ENCODE measurements at places on chromosomes 2 and 18.

DNA sequence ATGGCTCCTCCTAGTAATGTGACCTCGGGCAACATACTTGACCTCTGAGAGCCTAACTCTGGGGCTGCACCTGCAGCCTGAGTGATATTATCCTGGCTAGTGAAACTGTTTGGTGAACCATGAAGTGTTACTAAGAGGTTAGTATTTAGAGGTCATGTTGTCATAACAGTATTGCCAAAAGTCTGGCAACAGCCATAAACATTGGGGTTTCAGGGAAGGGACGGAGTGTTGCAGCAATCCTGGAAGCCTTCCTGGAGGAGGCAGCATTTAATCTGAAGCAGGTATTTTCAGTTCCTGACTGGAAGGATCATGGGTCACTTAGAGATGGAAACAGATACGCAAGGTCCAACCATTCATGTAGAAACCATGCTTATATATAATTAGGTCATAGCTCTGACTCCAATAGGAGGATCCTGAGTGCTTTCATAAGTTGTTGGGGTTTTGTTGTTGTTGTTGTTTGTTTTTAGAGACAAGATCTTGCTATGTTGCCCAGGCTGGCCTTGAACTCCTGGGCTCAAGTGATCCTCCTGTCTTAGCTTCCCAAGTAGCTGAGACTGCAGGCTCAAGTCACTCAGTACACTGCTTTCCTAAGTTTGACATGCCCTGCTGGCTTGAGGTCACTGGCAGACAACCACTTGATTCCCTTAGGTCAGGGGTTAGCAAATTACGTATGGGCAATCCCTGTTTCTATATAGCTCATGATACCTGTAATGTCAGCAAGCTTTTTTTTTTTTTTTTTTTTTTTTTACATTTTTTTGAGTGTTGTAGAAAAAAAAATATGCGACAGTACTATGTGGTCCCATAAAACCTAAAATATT is 21.5 kb downstream of the GPR39 start:
- no peak for DNase-seq

- DNase-seq: no peak
Observed at GRCh38 chr18:6355789-6356589, 58.7 kb downstream of the L3MBTL4 start.

GRCh38 chr2:224579411-224579810 is 5.8 kb downstream of the CUL3 start:
- DNase-seq: no peak

DNA sequence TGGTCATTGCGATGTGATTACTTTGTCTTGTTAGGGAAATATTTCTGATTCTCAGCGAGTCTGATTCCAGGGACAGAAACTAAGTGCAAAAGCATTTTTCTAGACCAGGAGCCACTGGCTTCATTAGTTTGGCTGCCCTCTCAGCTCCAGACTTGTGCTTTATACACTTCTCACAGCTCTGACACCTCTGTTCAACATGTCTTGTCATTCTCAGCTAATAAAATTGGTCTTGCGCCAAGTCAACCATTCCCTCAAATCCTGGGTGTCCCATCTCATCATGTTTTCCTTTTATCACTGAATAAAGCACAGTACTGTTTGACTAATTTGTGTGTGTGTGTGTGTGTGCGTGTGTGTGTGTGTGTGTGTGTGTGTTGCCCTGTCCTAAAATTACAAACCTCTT is 215.5 kb upstream of the EPHA4 start:
- no peak for DNase-seq

DNA sequence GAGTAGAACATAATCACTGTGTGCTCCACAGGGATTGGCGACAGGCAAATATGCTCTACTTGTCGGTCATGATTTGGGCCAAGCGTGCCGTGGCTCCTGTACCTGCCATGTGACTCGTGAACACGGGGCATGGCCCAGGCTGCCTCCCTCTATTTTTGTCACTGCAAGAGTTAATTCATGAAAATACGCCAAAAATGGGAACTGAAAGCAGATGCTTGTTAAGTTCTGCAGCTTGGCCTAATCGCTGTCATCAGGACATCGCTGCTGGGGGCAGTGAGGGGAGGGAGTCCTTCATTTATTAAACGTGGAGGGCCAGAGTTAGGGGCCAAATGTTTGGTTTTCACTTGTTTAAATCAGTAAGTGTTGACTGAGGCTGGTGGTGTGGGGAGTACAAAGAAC is 177.8 kb downstream of the BCL2 start:
- peak; percentile 38 for DNase-seq

DNA sequence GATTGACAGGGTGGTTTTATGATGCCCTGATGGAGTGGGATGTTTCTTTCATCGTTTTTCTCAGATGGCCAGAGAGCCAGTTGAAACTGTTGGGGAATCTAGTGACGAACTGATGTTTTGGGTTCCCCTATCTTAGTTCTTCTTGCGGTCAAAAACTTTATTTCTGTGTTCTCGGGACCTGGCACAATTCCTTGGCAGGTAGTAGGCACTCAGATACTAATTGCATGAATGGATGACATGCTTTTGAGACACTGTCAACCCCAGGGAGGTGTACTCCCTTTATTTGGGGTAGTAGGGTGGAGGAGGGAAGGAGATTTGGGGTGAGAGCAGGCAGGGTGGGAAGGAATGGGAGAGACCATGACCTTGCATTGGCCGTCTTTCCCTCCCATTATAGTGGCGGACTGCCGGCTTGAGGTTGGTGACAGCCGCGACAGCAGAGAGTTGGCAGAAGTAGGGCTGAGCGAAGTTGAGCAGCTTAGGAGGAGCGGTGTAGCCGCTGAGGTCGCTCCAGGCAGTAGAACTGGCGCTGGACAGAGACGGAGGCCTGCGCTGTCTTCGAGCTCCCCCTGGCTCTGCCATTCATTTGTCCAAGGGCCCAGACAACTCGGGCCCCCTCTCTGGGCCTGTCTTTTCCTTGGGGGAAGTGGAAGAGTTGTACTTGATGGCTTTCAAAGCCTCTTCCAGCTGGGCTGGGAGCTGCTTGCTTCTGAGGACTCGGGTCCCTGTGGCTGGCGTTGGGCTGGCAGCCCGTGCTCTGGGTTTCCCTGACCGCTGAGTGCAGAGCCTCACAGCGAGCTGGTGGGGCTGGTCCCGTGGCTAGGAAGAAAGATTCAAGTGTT is 2.6 kb downstream of the TET3 start:
- peak; percentile 72 for DNase-seq

DNA sequence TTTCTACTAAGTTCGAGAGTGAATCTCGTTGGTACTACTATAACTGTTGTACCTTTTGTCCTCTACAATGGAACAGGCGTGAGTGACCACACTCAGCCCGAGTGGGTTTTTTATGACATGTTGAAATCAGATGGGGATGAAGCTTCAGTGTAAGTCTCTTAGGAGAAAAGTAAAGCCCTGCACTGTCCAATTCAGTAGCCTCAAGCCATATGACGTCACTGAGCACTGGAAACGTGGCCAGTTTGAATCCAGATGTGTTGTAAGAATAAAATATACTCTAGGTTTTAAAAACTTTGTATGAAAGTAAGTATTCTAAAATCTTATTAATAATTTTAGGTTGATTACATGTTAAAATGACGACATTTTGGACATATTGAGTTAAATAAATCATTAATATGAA is 101.7 kb upstream of the SP3 start:
- no peak for DNase-seq

DNA sequence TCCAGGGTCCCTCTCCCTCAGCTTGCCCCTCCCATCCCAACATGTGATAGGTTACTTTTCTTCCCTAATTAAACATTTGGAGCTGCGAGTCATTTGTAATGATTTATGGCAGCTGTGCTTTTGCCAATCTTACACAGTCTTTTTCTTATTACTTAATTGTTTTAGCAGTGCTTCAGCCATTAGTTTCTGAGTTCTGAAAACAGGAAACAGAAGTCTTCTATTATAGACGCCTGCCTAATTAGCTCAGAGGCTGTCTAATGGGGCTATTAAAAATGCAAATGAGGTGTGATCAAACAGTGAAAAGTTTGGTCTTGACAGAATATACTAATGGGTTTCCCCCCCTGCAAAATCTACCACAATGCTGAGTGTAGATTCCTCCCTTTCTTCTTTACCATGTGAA is 388.3 kb upstream of the CELF4 start:
- DNase-seq: no peak

DNA sequence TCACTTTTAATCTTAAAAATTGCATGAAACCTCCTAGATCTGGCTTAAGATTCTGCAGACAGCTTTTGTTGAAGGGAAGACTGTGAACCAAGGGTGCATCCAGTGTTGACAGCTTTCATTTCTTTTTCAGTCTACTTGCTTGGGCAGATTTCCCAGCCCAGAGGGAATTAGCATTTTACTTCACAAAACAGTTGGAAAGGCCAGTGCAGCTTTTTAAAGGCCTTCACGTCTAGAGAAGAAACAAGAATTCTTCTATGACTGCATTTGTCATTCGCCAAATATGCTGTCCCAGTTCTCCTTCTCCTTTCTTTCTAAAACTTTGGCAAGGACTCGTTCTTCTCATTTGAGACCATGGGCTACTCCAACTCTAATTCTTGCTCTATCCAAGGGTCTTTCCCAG is 17.4 kb downstream of the NTSR2 start:
- no peak for DNase-seq

DNA sequence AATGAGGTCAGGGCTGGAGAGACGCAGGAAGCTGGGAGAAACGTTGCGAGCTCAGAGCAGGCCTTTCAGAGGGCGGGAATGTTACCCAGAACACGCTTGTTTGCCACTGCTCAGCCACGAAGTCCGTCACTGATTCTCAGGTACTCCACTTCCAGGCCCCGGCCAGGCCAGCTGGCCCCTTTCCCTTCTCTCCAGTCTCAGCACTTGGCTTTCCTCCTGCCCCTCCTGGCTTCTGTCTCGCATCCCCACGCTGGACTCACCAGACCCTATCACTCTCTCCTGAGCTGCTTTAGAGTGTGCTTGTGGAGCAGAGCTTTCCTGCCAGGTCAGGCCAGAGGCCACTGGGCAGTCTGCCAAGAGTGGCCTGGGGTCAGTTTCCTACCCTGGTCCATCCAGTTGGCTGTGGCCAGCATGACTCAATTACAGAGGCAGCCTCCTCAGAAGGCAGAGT is 151.4 kb downstream of the TWIST2 start:
- DNase-seq: no peak

DNA sequence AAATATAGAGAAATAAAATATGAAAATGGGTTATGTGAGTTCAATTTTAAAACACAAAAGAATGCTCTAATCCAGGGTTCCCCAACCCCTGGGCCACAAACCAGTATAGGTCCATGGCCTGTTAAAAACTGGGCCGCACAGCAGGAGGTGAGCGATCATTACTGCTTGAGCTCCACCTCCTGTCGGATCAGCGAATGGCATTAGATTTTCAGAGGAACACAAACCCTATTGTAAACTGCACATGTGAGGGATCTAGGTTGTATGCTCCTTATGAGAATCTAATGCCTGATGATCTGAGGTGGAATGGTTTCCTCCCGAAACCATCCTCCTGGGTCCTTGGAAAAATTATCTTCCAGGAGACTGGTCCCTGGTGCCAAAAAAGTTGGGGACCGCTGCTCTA is 34.7 kb downstream of the TTR start:
- no peak for DNase-seq

GRCh38 chr2:203582468-203582867 is 47.4 kb upstream of the RAPH1 start:
- DNase-seq: no peak

GRCh38 chr2:53530126-53530525 is 237.5 kb upstream of the CHAC2 start:
- no peak for DNase-seq

DNA sequence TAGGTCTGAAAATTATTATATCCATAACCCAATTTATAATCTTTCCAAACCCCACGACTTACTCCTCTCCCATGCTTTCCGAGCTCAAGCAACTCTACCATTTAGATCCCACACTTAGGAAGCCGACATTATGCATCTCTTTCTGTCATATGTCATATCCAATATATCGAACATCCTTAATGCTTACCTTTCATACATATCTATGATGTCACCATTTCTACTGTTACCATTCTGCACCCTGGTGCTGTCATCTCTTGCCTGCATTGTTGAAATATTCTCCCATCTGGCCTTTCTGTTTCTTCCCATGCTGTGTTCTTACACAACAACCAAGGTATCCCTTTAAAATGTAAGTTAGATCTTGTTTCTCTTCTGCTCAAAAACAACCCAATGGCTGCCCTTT is 127.1 kb upstream of the MC4R start:
- no peak for DNase-seq

GRCh38 chr2:219459460-219460311 is 25.0 kb downstream of the SPEG start:
- peak; percentile 83 for DNase-seq

DNA sequence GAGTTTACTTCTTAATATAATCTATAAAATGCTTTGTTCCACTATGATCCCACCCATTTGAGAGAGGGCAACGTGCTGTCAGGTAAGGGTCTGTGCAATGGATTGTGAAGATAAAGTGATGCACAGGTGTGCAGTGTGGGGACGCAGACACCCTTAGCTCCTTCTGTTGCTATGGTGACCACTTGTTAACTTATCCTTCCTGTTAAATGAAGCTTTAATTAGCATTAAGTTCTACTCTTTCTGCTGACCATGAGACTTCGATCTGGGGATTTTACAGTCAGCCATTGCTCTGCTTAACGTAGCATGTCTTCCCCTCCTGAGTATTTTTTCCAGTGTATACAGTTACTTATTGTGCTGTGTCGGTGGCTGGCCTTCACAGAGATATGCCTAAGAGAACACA is 23.1 kb upstream of the ALKAL2 start:
- DNase-seq: no peak

GRCh38 chr2:209913786-209914345 is 88.6 kb upstream of the RPE start:
- DNase-seq: no peak

- no peak for DNase-seq
Observed at GRCh38 chr2:155209696-155210450, 511.4 kb downstream of the KCNJ3 start.

- DNase-seq: no peak
Observed at GRCh38 chr2:241358470-241358869, 2.4 kb downstream of the FARP2 start.

DNA sequence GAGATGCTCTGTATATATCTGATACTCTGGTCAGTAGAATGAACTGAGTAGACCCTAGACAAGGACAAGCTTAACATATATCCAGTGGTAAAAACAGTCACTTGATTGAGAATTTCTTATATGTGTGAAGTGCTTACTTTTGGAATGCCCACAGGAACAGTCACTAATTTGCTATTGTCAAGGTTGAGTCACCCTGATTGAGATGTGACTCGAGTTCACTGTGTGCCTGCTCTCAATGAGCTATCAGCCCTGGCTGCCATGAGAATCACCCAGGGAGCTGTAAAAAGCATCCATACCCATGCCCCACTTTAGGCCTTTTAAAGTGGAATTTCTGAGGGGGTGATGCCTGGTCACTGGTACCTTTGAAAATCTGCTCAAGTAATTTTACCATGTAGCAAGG is 283.7 kb downstream of the SUCLG1 start:
- no peak for DNase-seq

DNA sequence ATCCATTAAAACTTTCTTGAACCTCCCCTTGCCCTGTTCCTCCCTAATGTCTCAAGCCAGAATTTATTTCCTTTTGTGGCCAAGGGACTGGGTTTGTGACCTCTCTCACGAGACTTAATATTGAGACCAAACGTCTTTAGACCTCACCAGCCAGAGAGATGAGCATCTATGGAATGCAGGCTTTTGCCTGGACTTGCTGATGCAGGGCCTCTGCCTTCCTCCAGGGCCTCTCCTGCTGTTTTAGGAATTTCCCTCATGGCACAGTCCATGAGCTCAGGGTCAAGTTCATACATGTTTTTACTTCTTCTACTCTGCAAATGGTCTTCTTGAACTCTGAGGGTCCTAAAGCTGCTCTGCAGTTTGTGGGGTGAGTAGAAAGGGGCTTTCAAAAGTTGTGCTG is 22.3 kb downstream of the IL1B start:
- DNase-seq: peak; percentile 4

- DNase-seq: no peak
Observed at GRCh38 chr2:72515696-72516095, 310.1 kb downstream of the EXOC6B start.

All from retina (tissue), 1 donor.